PC-9 (cell line): ENCODE measurements at places on chromosomes 2 and 18. TPM values are rescaled to one million over a fixed set of nuclear protein-coding genes. Genes with fewer than 3 reads are reported as not detected.

- no peak for DNase-seq
These were observed 65.2 kb downstream of the CIB4 start for GRCh38 chr2:26575836-26576564.

DNA sequence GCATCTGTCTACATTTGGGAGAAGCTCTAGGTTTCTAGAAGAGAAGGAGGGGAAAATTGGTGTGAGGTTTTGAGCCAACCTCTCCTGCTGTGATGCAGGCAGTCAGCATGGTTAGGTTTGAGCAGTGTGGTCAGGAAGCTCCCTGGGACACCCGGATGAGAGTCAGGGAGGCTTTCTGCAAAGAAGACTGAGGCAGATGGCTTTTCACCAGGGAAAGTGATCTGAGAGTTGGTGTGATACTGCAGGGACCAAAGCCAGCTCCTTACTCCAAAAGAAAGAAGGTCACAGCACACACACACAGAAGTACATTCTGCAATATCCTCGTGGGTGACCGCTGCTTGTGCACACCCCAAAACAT is 75.8 kb upstream of the BCL11A start:
- DNase-seq: no peak

MATN3 gene
- total RNA-seq: 1.0 and 1.9 TPM in 2 replicates

DNA sequence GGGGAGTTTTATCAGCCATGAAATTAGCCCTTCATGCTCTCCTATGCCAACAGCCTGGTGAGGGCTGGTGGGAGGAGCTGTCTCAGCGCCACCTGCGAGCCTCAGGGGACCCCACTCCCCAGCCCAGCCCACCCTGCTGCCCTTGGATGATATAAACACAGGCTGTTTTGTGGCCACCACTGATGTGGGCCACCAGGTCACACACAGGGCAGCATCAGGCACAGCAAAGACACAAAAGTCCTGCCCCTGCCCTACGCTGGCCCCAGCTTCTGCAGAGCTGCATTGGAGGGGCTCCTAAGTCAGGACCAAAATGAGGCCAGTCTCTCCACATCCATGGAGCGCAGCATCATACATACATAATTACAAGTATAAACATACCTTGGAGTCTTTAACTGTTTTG is 110.6 kb upstream of the TEX51 start:
- DNase-seq: no peak

NTSR2 gene
- total RNA-seq: not detected in 2 replicates

DNA sequence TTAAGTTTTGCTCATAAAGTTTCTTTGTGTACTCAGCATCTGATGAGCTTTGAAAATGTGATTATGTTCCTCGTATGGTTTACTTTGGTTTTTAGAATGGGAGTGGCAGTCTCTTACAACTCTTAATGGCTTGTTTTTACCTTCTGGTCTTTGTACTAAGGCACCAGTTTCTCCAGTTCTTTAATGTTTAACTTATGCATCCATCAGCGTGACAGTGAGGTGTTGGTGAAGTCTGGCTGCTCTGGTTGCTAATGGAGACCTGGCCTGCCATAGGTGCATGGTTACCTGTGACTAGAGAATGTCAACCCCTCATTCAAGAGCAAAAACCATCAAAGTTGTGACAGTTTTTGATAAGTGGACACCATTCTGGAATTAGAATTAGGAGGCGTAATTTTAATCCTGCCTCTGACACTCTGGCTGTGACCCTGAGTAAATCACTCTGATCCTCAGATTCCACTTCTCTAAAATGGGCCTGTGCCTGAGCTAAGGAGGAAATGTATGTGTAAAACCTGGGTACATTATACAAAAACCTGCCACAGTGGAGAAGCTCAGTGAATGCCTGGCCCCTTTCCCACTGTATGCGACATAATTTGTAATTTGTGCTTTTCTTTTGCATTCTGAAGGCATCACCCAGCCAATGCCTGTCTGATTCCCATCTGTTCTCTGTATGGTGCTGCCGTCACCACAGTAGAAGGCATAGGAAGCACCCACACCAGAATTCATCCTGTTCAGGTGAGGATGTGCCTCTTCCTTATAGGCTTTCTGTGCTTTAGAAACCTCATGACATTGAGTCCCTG is 11.2 kb downstream of the AOX1 start:
- DNase-seq: no peak

CFC1 gene
- total RNA-seq: not detected in 2 replicates

DNA sequence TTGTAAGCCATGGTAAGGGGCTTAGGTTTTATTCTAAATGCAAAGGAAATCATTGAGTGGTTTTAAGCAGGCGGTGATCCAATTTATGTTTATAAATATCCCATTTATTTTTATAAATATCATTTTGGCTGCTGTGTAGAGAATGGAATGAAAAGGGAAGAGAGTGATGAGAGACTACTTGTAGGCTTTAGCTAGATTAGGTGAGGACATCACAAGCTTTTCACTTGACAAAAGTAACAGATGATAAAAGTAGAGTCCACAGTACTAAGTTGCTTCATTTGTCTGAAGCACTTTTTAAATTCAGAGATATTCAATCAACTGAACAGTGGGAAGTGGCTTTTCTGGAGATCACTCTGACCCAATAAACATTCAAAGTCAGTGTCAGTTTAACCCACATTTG is 65.4 kb upstream of the FSHR start:
- DNase-seq: no peak

SLC30A3 gene
- total RNA-seq: 1.5 and 2.3 TPM in 2 replicates

DNA sequence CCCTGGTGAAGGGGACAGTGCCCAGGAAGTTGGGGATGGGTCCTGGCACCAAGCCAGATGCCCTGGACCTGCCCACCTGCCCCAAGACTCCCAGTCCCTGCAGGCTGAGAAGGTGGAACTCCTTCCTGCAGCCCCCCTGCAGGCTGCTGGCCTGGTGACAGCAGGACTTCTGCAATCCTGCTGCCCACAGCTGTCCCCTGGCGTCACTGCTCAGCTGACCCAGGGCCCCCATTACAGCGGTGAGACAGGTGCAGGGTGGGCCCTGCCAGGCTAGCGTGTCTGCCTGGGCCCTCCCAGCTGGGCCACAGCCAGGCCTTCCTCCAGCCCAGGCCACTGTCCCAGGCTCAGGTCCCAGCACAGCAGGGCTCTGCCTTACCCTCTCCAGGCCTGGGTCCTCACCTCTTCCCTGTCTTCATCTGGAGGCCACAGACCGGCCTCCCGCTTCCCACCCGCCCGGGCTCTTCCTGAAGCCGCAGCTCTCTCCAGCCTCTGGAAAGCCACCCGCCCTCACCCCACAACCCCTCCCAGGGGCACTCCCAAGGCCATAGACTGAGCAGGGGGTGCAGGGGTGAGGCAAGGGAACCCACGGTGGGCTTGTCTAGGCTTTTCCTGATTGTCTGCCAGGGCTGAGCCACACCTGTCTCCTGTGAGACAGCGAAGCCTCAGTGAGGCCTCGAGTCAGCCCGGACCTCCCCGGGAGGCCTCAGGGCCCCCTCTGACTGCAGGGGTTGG is 8.8 kb upstream of the ERFE start:
- no peak for DNase-seq

- DNase-seq: no peak
These were observed 2.0 kb downstream of the YPEL5 start for GRCh38 chr2:30148850-30149249.

SPRED2 gene
- 33.5 and 33.6 TPM in 2 replicates for total RNA-seq

DNA sequence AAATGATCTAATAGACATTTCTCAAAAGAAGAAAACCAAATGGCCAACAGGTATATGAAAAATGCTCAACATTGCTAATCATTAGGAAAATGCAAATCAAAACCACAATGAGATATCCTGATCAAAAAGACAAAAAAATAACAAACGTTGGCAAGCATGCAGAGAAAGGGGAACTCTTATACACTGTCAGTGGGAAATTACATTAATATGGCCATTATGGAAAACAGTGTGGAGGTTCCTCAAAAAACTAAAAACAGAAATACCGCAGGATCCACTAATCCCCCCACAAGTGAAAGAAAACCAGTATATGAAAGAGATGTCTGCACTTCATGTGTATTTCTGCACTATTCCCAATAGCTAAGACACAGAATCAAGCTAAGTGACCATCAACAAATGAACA is 57.7 kb upstream of the CTIF start:
- DNase-seq: no peak

GRCh38 chr2:220955776-220956175 is 616.3 kb downstream of the EPHA4 start:
- no peak for DNase-seq

GLI2 gene
- 11.6 and 14.6 TPM in 2 replicates for total RNA-seq

SKA1 gene
- total RNA-seq: 14.7 and 18.3 TPM in 2 replicates

L3MBTL4 gene
- total RNA-seq: not detected in 2 replicates

DNA sequence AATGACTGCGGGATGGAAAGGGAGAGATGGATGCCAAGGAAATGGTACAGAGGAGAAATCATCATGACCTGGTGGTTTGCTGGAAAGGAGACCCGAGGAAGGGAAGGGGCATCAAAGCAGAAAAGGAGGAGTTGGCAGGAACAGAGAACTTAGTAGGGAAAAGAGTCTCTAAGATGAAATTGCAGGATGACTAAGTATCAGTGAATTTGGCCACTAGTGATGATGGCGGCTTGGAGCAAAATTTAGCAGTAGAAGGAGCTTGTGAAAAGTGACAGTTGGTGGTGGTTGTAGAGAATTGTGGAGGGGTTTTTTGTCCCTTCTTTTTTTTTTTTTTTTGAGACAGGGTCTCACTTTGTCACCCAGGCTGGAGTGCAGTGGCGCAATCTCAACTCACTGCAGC is 10.1 kb downstream of the METAP1D start:
- DNase-seq: no peak

MC2R gene
- not detected in 2 replicates for total RNA-seq

MOGAT1 gene
- total RNA-seq: 0.35 and 0.65 TPM in 2 replicates

GRCh38 chr2:210558708-210559107 is 2.3 kb downstream of the CPS1 start:
- DNase-seq: no peak
